Activated CD4-positive, alpha-beta memory T cell treated with anti-CD3 and anti-CD28 coated beads for 36 hours (primary cell): ENCODE measurements at places on chromosomes 1 and 21. TPM values are rescaled to one million over a fixed set of nuclear protein-coding genes. Genes with fewer than 3 reads are reported as not detected.

Gene NBPF6
- total RNA-seq, result 0.12 TPM

Gene YBX1
- total RNA-seq, result 1,134 TPM

Gene RGS8
- not detected for total RNA-seq

Gene AMY1A
- not detected for total RNA-seq

Gene PBX1
- total RNA-seq, result 0.17 TPM

Gene CAPN8
- not detected for total RNA-seq

Gene CCDC17
- total RNA-seq, result 1.3 TPM

Gene C1orf94
- not detected for total RNA-seq

Gene CTBS
- total RNA-seq, result 22.9 TPM

Gene ASCL5
- total RNA-seq, result not detected

Gene TINAGL1
- not detected for total RNA-seq

Gene MAP3K21
- 5.5 TPM for total RNA-seq

Gene IGFN1
- total RNA-seq, result not detected

Gene TSACC
- total RNA-seq, result not detected

Gene MPL
- not detected for total RNA-seq

Gene FCAMR
- total RNA-seq, result not detected

Gene PLA2G2E
- total RNA-seq, result not detected

Gene BCL2L15
- 0.93 TPM for total RNA-seq

Gene S100A12
- not detected for total RNA-seq

Gene AHDC1
- total RNA-seq, result 12.1 TPM

Gene CLCA4
- total RNA-seq, result not detected
